Coronary artery (tissue), 2 donors: ENCODE measurements at places on chromosomes 11 and 22.

DNA sequence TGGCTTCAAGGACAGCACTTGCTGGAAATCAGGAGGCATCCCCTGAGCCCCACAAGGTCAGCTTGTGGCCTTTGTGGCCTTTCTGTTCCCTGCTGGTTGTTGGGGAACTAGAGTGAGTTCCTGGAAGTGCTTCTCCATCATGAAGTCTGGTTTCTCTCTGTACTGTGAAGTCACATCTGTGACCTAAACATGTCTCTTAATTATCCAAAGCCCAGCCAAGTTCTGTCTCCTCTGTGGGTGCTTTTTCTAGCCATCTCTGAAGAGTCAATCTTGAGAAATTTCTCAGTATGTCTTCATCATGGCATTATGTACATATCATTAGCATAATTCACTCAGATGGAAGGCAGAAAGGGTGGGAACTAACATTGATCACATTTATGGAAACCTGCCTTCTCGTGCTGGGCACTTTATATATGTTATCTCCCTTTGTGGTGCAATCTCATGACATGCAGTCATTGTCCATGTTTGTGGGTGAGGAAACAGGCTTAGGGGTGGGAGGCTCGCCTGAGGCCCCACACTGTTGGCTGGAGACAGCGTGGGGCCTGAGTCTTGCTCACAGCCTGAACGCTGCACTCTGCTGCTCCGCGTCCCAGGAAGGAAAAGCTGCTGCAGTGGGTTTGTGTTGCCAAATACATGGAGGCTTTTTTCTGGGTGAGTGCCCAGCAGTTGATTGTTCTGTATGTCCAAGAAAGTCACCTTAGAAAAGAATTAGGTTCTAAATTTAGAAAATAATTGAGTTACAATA lies 24.6 kb downstream of the IGHMBP2 start:
- DNase-seq, result no peak

GRCh38 chr22:49701380-49702067 lies 126.1 kb downstream of the BRD1 start:
- DNase-seq, result no peak

DNA sequence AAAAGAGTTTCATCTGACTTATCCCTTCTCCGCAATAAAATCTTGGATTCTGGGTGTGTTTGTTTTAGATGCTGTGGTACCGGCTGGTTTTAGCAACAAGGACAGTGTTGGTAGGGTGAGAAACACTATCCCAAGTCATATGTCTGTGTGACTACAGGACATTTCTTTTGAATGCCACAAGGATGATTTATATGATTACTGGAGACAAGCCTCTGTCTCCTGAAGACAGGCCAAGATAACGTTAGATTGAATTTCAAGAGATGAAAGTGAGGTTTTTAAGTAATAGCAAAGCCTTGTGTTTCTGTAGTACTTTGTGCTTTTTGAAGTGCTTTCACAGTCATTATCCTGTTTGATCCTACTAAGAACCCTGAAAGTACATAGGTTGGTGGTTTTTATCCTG lies 101.6 kb downstream of the COMMD9 start:
- DNase-seq, result no peak

DNA sequence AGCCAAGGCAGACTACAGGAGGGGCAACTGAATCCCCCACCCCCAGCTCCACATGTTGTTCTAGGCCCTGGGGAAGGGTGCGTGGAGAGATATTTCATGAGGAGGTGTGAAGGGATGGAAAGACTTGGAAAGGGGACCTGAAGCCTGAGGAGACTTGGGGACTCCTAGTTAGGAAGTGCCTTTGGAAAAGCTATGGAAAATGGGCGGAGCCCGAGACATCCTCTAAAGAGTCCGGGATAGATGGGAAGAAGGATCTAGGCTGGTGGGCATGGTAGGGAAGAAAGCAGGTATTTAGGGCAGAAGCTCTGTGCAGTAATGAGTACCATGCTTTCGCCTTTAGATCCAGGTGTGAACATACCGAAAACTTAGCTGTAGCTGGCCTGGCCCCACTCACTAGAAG lies 15.0 kb upstream of the CYP2R1 start:
- no peak for DNase-seq

DNA sequence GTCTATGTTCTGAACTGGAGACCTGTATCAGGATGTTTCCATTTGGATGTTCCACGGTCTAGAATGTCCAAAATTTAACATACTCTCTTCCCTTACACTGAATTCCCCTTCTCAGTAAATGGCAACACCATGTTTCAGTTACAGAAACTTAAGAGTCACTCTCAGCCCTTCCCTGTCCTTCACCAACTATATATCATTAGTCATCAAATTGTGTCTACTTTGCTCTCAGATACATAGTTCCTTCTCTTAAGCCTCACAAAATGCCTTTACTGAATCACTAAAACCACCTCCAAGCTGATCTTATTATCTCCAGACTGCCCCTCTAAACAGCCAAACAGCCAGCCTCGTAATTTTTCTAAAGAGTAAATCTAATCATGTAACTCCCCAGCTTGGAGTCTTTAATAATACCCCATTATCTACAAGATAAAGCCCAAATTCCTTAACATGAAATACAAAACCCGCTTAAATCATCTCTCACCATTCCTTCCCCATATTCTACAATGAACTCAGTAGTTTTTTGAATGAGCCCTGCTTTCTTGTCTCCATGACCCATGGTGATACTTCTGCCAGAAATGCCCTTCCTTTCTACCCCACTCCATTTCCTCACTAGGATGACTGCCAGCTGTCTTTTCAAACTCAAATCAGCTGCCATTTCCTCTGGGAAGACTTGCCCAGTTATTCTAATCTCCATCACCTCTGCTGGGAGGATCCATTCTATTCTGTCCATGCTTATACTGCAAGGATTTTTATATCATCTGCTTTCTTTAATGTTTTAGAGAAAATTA lies 102.7 kb upstream of the ARHGAP42 start:
- no peak for DNase-seq

DNA sequence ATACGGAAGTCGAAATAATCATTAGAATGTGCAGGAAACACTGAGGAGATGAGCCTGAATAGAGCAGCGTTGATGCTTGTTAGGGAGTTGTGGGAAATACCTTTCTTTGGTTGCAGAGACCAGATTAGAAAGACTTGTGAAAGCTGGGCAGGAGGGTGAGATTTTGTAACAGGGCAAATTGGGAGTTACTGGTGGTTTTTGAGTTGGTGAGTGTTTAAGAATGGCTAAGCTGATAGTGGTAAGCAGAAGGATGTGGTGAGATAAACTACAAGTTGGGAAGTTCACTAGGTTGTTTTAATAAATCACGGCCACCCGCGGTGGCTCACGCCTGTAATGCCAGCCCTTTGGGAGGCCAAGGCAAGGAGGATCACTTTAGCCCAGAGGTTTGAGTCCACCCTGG lies 34.4 kb downstream of the MCAM start:
- no peak for DNase-seq
